Stimulated activated naive CD4-positive, alpha-beta T cell (primary cell): ENCODE measurements at places on chromosomes 4 and X.

- DNase-seq = no peak
Measured at GRCh38 chrX:42604302-42604701, 173.7 kb downstream of the PPP1R2C start.

- DNase-seq = no peak
Measured at GRCh38 chr4:81549984-81550383, 78.3 kb upstream of the RASGEF1B start.

DNA sequence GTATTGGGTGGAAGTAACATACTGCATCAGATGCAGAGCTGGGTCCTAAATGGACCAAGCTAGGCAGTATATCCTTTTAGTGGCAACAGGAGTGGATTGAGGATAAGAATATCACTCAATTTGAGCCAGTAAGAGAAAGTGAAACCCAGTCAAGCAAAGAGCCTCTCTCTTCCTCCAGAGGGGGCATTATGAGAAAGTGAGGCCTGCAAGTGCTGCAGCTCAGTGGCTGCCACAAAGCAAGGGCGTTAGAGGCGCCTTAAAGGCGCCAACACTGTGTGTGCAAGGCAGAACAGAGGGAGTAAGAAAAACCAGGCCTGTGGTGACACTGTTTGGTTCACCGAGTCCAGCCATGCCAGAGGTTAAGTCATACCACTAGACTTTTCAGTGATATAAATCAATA, 17.5 kb downstream of the STX18 start:
- DNase-seq = no peak

DNA sequence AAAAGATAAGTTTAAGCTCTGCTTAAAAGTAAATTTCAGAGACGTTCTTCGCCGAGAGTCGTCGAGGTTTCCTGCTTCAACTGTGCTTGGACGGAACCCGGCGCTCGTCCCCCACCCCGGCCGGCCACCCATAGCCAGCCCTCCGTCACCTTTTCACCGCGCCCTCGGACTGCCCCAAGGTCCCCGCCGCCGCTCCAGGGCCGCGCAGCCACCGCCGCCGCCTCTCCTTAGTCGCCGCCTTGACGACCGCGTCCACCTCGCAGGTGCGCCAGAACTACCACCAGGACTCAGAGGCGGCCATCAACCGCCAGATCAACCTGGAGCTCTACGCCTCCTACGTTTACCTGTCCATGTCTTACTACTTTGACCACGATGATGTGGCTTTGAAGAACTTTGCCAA, 70.8 kb downstream of the FMR1NB start:
- no peak for DNase-seq

GRCh38 chrX:7746856-7747255, 96.1 kb upstream of the VCX start:
- no peak for DNase-seq

DNA sequence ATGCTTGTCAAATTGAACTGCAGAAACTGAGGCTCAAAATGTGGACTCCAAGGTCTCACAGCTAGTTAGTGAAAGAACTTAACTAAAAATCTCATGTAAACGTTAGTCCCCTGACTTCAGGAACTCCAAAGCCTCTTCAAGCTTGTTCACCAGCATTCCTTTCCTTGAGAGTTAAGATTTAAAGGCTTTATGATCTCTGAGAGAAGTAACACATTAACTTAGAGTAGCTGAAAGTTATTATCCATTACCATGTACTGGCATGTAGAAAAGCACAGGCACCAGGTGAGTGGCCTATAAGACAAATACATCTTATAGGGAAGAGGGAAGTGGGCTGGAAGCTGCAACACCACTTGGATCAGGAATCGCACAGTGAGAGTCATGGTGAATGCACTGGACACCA, 15.3 kb downstream of the PARM1 start:
- DNase-seq = no peak

DNA sequence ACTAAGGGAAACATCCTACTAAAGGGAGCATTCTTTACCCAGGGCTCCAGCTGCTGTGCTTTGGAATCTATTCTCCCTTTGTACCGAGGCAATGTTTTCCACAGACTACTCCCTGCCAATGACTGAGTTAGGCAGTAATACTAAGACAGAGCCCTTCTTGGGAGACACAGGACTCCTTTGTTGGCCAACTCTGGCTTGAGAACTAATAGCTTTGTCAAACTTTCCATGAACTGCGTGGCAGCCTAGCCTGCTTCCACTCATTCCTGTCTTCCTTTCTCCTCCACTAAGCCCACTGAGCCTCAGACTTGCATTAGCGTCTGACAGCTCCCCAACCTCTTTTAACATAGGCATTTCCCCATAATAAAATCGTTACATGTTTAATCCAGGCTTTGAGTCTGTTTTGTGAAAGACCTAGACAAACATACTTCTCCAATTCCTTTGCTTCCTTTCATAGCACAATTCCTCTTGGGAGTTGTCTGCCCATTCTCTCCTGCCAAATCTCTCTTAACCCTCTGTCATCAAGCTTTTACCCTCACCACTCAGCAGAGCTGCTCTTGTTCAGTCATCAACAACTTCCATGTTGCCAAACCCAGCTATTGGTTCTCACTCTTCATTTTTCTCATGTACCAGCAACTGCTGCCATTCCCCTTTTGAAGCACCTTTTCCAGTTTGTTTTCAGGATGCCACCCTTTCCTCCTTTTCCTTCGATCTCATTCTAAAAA, 300.3 kb upstream of the IGFBP7 start:
- no peak for DNase-seq

DNA sequence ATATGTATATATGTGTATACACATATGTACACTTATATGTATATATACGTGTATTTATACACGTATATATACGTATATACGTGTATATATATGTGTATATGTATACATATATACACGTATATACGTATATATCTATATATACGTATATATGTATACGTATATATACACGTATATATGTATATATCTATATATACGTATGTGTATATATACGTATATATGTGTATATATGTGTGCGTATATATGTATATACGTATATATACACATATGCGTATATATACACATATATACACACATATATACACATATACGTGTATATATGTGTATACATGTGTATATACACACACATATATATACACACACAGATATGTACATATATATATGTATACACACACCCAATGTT, 348.0 kb upstream of the LCORL start:
- DNase-seq = no peak

GRCh38 chr4:94225449-94225848, 17.8 kb downstream of the SMARCAD1 start:
- no peak for DNase-seq

DNA sequence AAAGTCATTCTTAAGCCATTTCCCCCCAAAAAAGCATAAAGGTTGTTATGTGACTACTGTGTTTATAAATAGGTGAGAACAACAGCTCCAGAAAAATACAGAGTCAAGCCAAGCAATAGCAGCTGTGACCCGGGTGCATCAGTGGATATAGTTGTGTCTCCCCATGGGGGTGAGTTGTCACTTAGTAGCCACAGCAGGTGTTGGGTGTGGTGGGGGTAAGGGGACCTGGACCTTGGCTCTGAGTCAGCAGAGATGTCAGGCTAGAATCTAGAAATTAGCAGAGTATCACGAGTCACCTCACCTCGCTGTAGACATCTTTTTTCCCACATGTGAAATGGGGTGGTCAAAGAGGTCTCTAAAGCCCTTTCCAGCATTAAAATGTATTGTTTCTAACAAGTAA, 42.4 kb downstream of the MOSPD2 start:
- no peak for DNase-seq
